ENCODE measurements at places on chromosomes 16 and 17. TPM values are rescaled to one million over a fixed set of nuclear protein-coding genes. Genes with fewer than 3 reads are reported as not detected.

The EVPLL gene
- total RNA-seq: not detected

The GJD3 gene
- 0.39 TPM for total RNA-seq

The OR1F1 gene
- total RNA-seq: not detected

GRCh38 chr17:75344666-75345065 lies 55.4 kb upstream of the SLC25A19 start:
- H3K36me3 ChIP-seq: no peaks in the 10 kb centered on the region
- H3K27ac ChIP-seq: no peak overlapping the region
- DNase-seq: no peak
- no peaks in the 10 kb centered on the region for H3K27me3 ChIP-seq
- no peaks in the 10 kb centered on the region for H3K4me1 ChIP-seq
- H3K4me3 ChIP-seq: no peak overlapping the region

DNA sequence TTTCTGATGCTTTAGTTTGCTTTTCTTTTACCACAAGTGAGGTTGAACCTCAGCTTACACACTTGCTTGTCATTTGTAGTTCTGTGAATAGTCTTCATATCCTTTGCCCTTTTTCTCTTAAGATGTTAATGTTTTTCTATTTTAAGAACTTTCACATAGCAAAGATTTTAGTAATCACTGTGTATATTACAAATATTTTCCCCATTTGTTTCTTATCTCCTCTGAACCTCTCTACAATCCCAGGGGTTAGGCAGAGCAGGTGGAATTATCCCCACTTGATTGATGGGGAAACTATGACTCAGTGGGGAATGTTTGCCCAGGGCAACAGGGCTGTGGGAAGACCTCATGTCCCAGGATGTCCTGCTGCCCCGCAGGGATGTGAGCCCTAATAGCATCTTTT lies 11.7 kb upstream of the MYH3 start:
- no peak overlapping the region for H3K27ac ChIP-seq
- DNase-seq: peak; percentile 32
- no peak overlapping the region for H3K4me3 ChIP-seq
- peaks cover 2% of the 10 kb centered on the region for H3K4me1 ChIP-seq
- no peaks in the 10 kb centered on the region for H3K36me3 ChIP-seq

DNA sequence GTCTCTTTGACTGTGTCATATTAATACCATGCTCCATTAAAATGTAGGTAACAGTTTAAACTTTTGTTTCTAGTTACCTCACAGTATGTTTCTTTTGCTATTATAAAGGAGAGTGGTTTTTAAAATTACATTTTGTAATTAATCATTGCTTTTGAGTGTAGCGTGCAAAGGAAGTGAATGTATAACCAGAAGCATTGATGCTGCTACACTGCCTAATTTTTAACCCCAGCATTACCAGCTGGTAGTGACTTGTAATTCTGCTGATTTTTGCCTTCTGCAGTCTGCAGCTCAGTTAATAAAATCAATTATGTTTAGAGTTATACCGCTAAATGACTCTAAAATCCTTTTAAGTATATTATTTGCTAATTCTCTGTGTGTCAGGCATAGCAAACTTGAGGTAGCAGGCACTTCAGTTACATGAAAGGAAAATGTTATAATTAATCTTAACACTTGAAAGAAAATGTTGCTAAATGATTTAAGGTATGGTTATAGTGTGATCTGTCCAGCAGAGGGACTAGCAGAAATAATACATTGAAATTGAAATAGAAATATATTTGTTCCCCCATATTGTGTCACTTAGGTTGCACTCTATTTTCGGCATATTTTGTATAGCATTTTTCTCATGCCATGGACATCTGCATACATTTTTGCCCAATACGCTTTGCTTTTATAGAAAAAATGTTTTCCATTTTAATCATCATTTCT lies 388.5 kb downstream of the CNTNAP4 start:
- H3K27ac ChIP-seq: no peak overlapping the region
- no peaks in the 10 kb centered on the region for H3K27me3 ChIP-seq
- no peaks in the 10 kb centered on the region for H3K4me1 ChIP-seq

- H3K4me1 ChIP-seq: no peaks in the 10 kb centered on the region
- no peak overlapping the region for H3K4me3 ChIP-seq
- H3K36me3 ChIP-seq: no peaks in the 10 kb centered on the region
- no peak for DNase-seq
These were observed 109.6 kb upstream of the CDH5 start for GRCh38 chr16:66256919-66257318.

Measured in endothelial cell of umbilical vein (primary cell).